ENCODE measurements at places on chromosomes 4 and X. TPM values are rescaled to one million over a fixed set of nuclear protein-coding genes. Genes with fewer than 3 reads are reported as not detected.

- peak overlapping the region; percentile 47 for H3K4me3 ChIP-seq
- H3K27ac ChIP-seq, result peak overlapping the region; percentile 82
- no peaks in the 10 kb centered on the region for H3K4me1 ChIP-seq
Measured at GRCh38 chr4:110532901-110533589, 57.1 kb downstream of the ENPEP start.

Gene SSX3
- total RNA-seq, result not detected

Gene DGAT2L6
- total RNA-seq, result not detected

DNA sequence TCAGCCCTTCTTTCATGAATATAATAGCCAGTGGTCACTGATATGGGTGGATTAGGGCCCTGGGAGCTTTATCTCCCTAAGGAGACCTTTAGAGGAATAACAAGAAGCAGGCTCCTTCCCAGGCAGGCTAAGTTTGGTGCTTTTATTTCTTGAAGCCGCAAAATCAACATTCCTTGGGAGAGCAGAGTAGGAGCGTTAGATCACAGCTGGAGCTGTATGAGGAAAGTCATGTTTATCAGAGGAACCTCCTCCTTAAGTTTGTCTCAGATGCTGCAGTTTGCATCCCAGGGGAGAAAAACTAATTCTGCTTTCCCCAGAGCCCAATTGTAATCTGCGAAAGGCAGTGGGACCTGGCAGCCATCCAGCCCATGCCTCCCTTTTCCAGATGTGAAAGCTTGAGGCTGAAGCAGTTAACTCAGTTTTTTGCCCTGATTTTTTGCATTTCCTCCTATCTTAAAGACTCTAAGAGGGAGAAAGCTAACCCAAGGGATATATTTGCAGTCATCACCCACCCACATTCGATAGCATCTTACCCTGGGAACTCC is 186.0 kb upstream of the FRMPD4 start:
- H3K27ac ChIP-seq, result no peak overlapping the region
- DNase-seq, result no peak
- H3K4me1 ChIP-seq, result no peaks in the 10 kb centered on the region
- H3K27me3 ChIP-seq, result no peaks in the 10 kb centered on the region
- no peaks in the 10 kb centered on the region for H3K36me3 ChIP-seq

- H3K4me1 ChIP-seq, result no peaks in the 10 kb centered on the region
- DNase-seq, result no peak
- H3K27ac ChIP-seq, result no peak overlapping the region
- H3K36me3 ChIP-seq, result no peaks in the 10 kb centered on the region
- no peaks in the 10 kb centered on the region for H3K27me3 ChIP-seq
Measured at GRCh38 chr4:66853845-66854244, 691.5 kb downstream of the CENPC start.

Gene NKAP
- total RNA-seq, result 7.4 TPM

- H3K36me3 ChIP-seq, result no peaks in the 10 kb centered on the region
- H3K4me1 ChIP-seq, result no peaks in the 10 kb centered on the region
- no peak for DNase-seq
- no peak overlapping the region for H3K27ac ChIP-seq
Measured at GRCh38 chrX:13013363-13014110, 30.9 kb downstream of the FAM9C start.

DNA sequence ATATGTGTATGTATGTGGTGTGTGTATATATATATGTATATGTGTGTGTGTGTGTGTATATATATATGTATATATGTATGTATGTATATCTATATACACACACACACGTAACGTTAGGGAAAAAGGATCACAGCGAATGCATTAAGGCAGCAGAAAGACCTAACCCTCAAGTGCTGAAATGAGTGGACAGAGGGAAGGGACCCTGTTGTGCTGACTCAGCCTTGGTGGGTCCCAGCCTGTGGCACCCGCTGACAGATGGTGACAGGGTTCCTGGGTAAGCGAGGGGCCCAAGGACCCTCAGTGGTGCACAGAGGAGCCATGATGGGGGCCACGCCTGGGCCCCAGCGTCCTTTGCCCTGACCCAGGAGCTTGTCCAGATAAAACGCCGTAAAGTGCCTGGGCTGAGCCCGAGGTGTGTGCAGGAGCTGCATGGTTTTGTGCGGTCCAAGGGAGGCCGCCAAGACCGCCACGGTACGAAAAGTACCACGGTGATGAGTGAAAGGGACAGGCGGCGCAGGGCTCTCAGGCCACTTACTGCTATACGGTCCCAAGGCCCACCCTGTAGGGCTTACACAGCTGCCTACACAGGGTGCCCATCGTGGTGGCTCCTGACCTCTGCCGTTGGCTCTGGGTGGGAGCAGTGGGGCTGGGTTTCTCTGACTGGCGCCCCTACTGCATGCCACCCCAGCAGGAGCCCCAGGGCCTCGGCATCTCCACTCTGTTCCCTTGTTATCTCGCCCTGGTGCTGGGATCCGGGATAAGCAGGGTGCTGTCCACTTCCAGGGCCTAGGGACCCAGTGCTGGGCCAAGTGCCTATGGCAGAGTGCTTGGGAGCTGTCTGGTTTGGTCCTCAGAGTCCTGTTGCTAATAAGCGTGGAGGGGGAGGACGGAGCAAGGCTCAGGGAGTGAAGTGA is 10.0 kb downstream of the SH3BP2 start:
- H3K36me3 ChIP-seq, result no peaks in the 10 kb centered on the region
- H3K27ac ChIP-seq, result no peak overlapping the region
- H3K4me3 ChIP-seq, result no peak overlapping the region

- H3K36me3 ChIP-seq, result no peaks in the 10 kb centered on the region
- no peaks in the 10 kb centered on the region for H3K27me3 ChIP-seq
- DNase-seq, result no peak
- H3K27ac ChIP-seq, result no peak overlapping the region
Measured at GRCh38 chrX:52118262-52118661, 49.3 kb upstream of the MAGED4B start.

Gene ADGRG2
- 0.39 TPM for total RNA-seq

DNA sequence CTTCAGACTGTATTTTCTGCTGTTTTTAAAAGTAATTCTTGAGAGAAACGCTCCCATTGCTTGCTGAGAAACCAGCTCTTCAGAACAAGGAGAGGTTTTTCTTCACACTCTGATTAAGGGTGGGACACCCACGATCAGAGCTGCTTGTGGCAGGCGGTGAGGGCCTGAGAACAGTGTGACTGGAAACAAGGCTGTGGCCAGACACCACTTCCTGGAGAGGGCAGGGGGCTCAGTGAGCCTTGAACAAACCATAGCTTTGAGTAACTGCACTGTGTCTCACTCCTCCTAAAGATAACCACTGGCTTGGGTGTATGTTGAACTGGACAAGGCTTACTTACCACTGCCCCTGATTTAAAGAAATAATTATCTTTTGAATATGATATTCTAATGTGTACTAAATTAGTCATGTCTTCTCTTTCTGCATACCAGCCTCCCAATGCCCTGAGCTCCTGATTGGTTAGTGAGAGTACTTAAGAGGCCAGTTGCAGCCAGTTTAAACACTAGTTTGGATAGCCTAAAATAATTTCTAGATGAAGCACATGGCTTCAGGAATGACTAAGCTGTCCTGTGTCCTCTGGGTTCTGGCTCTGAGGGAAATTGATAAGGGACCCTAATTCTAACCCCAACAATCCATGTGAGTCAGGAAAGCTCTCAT is 3.7 kb upstream of the GPR82 start:
- H3K27ac ChIP-seq, result no peak overlapping the region
- H3K4me3 ChIP-seq, result no peak overlapping the region
- H3K36me3 ChIP-seq, result no peaks in the 10 kb centered on the region
- DNase-seq, result no peak

DNA sequence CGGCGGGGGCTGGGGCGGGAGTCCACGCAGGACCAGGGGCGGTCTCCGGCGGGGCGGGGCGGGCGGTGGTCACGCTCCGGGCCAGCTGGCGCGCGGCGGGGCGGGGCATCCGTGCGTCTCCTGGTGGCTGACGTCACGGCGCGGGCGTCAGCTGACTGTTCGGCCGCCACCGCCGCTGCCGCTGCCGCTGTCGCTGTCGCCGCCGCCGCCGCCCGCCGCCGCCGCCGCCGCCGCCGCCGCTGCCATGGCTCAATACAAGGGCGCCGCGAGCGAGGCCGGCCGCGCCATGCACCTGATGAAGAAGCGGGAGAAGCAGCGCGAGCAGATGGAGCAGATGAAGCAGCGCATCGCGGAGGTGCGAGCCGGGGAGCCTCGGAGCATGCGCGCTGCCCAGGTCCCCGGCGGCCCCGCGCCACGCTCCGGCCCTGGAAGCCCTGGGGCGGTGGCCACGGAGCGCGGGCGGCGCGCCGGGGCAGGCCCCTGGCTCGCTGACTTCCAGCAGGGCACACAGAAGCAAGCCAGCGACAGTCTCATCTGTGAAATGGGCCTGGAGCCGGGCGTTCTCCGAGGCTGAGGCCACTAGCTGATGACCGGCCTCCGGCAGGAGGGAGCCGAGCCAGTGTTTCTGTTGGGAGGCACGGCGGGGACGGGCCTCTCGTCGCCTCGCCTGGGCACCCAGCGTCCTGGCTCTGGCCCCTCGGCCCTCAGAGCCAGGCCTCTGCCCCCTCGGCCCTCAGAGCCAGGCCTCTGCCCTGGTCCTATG is at the start of gene FAM50A:
FAM50A (plus strand) TSS at position 150 of the 763 bp plus-strand sequence; CDS start at position 245, 95 bp downstream.
- peak within 1 kb of the TSS; percentile 86 for H3K27ac ChIP-seq
- H3K27me3 ChIP-seq, result no peaks in the 10 kb centered on the region
- peaks cover 4% of the 10 kb centered on the region for H3K36me3 ChIP-seq
- H3K4me3 ChIP-seq, result peak within 1 kb of the TSS; percentile 69
- DNase-seq, result peak; percentile 89

- H3K27me3 ChIP-seq, result no peaks in the 10 kb centered on the region
- no peak overlapping the region for H3K4me3 ChIP-seq
- no peaks in the 10 kb centered on the region for H3K36me3 ChIP-seq
Measured at GRCh38 chr4:162131256-162131655, 32.5 kb downstream of the FSTL5 start.

DNA sequence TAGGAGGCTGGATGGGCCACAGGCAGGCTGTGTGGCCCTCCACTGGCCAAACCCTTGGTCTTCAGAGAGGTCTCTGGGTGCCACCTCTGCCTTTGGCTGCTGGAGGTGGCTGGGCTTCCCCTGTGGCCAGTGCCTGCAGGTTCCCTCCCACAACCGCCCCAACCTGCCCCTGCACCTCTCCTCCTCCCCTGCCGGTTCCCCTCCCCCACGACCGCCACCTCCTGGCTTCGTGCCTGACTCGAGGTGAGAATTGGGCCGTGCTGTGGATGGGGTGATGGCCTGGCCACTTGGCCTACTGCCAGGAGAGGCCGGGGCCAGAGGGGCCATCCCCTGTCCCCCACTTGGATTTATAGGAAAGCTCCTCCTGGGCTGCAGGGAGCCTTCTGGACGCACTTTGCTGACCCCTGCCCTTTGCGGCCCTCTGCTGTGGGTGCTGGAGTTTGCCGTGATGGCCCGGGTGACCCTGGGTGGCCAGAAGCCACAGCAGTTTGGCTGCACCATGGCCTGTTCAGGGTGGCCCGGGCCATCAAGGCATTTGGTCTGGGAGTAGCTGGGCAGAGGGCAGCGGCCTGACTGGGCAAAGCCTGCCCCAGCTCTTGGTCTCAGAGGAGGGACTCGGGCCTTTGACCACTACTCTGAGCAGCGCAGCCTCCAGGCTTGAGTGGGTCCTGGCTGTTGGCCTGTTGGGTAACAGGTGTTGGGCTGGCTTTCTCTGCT is 3.8 kb downstream of the NAT8L start:
- H3K36me3 ChIP-seq, result no peaks in the 10 kb centered on the region
- no peak overlapping the region for H3K27ac ChIP-seq
- peaks cover 4% of the 10 kb centered on the region for H3K4me1 ChIP-seq
- H3K4me3 ChIP-seq, result no peak overlapping the region
- peaks cover 16% of the 10 kb centered on the region for H3K27me3 ChIP-seq
- DNase-seq, result no peak

DNA sequence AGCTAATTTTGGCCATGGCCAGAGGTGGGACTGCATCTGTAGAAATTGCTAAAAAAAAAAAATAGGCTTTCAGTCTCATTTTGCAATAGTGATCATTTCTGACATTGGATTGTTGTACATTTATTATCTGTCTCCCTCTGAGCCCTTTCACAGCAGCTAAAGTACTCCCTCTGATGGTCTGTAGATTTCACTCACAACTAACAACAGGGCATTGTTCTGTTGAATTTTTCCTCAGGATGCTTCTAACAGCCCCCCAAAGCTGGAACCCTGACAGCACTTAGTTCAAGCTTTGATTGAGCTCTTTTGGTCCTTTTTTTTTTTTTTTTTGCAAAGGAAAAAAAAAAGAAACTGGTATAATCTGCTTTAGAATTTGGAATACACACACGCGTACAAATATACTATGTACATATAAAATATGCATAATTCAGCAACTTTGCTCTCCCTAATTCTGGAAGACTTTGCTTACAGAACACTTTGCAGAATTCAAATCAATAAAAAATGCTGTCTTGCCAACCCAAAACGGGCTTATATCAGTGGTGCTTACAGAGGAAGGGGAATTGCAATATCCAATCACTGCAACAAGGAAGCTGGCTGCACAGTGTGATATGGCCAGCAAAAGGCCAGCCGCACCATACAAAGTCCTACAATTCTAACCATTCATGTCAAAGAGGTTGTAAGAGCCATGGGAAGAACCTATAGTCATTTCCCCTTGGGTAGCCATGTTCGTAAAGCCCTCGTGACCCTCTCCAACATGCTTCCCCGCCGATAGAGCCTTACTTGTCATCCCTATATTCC is 406.4 kb downstream of the SMARCA1 start:
- no peak overlapping the region for H3K4me3 ChIP-seq
- H3K4me1 ChIP-seq, result no peaks in the 10 kb centered on the region
- DNase-seq, result no peak
- no peak overlapping the region for H3K27ac ChIP-seq
- H3K27me3 ChIP-seq, result no peaks in the 10 kb centered on the region
- H3K36me3 ChIP-seq, result no peaks in the 10 kb centered on the region

GRCh38 chr4:32462944-32463343 is 1742.8 kb downstream of the PCDH7 start:
- DNase-seq, result no peak
- H3K27me3 ChIP-seq, result no peaks in the 10 kb centered on the region
- H3K36me3 ChIP-seq, result no peaks in the 10 kb centered on the region
- no peaks in the 10 kb centered on the region for H3K4me1 ChIP-seq

DNA sequence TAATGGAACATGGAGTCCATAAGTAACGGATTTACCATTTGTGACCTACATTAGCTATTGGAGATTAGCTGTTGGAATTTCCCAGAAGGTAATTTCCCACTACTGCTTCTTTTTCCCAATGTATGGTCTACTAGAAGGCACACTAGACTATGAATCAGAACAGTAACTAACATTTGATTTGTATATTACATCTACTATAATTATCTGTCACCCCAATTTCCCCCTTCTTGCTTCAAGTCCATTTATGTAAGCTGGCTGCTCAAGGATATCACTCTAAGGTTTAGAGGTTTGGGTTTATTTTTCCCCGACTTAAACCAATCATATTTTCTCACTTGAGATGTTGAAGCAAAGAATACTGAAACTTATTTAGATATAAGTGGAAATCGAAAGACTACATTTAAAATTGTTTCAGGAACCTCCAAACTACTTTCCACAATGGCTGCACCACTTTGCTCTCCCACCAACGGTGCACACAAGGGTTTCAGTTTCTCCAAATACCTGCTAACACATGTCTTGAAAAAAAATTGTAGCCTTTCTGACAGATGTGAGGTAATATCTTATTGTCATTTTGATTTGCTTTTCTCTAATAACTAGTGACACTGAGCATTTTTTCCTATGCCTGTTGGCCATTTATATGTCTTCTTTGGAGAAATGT is 33.3 kb upstream of the H2AZ1 start:
- no peaks in the 10 kb centered on the region for H3K36me3 ChIP-seq
- no peak overlapping the region for H3K4me3 ChIP-seq
- H3K4me1 ChIP-seq, result no peaks in the 10 kb centered on the region
- no peaks in the 10 kb centered on the region for H3K27me3 ChIP-seq
- no peak for DNase-seq

All from psoas muscle (tissue), 8 donors.